ENCODE measurements at places on chromosomes 2 and 18.

DNA sequence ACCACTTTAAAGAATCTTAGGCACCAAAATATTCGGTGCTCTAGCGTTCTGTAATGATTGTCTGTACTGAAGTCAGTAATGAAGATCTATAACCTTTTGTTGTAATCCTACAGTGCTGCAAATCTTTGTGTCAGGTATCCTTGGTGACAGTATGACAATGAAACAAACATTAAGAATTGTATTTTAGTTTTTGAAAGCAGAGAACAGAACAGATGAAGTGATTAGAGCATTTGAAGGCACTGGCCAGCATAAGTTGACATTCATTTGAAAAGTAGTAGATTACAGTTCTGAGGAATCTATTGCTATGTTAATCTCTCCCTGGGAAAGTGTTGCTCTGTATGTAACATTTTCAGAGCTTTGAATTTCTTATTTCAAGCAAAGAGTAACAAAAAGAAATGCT lies 451.2 kb downstream of the NUP35 start:
- no peak for DNase-seq

GRCh38 chr2:145028101-145028920 lies 508.4 kb upstream of the ZEB2 start:
- no peak for DNase-seq

DNA sequence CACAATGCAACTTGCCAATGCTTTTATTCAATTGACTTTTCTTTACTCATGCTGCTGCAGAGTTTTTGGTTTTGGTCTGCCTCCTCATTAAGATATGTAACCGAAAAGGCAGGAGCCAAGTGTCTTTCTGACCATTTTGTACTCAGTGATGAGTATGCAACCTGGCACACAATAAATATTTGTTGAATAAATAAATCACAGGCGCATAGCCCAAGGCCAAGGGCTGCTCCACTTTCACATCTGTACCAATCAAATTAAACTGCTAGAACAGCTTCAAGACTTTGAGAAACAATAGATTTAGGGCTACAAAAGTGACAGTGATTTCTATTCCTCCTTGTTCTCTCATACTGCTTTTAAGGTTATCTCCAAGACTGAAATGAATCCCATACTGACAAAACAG lies 828.2 kb downstream of the RNF144A start:
- DNase-seq: no peak

GRCh38 chr2:73112913-73113854 lies at the start of gene RAB11FIP5:
Gene RAB11FIP5, minus strand, starts transcription at chr2:73112948. Its CDS starts 171 bp downstream, at chr2:73112777.
- DNase-seq: peak; percentile 74

- no peak for DNase-seq
Observed at GRCh38 chr18:11147962-11148679, 1.2 kb downstream of the PIEZO2 start.

GRCh38 chr18:36328385-36328858 lies 30.9 kb downstream of the FHOD3 start:
- DNase-seq: no peak

DNA sequence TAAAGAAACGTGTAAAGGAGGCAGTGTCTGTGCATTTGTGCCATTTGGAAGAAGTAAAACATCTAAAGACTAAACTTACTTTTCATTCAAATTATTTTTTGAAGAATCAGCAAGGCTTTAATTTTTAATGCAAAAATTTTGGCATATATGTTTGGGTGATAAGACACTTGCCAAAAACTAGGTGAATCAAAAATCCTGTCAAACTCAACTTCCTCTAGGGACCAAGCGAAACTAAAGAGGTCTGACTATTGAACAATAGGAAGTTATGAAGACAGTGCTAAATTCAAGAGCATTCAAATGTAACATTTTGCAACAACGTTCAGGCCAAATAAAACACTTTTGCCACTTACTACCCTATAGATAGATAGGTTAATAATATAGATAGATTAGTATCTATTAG lies 306.1 kb downstream of the NOL4 start:
- no peak for DNase-seq

GRCh38 chr2:12173943-12174340 lies 427.5 kb downstream of the LPIN1 start:
- no peak for DNase-seq

DNA sequence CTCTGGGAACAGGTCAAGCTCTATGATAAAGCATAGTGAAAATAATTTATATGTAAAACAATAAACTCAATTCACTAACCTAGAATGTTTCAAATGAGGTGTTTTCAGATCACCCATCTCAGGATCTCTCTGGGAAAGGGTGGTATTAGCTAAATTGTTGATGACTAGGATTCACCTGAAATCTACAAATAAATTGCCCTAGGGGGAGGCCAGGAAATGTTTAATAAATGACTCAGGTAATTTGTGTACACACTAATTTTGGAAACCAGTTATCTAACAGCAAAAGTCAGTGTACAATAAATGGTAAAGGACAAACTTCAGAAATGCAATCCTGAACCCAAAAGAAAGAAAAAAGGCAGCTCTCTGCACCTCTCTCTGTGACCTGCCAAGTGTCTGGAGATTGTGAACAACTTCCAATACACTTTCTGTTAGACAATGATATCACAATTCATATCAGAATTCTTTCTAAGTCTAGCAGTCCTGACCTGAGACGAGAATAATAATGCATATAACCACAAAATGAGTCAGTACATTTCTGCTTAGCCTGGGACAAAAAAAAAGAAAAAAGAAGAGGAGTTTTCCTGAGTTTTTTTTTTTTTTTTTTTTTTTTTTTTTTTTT lies 760.0 kb downstream of the EPHA4 start:
- no peak for DNase-seq

DNA sequence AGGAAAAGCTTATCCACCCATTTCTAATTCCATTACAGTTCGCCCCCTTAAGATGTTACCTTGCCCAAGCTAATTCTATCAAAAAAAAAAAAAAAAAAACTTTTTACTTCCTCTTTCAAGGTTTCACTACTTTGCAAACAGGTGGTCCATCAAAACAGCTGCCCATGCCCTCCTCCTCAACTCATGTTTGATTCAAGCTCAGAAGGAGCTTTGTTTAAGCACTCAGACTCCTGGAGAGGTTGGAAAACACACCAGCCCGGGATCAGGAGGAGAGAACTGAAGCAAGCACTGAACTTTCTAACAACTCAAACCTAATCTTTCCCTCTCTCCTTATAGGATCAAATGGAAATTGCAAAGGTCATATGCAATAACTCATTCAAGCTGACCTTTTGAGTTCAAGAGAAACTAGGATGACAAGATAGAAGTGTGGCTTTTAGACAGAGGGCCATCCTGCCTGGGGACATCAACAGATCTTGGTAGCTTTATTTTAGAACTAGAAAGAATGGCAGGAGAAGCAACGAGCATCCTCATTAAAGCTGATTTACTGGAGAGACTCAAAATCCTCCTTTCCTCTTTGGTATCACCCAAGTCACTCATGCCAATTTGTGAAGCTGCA lies 28.3 kb upstream of the FZD7 start:
- no peak for DNase-seq

DNA sequence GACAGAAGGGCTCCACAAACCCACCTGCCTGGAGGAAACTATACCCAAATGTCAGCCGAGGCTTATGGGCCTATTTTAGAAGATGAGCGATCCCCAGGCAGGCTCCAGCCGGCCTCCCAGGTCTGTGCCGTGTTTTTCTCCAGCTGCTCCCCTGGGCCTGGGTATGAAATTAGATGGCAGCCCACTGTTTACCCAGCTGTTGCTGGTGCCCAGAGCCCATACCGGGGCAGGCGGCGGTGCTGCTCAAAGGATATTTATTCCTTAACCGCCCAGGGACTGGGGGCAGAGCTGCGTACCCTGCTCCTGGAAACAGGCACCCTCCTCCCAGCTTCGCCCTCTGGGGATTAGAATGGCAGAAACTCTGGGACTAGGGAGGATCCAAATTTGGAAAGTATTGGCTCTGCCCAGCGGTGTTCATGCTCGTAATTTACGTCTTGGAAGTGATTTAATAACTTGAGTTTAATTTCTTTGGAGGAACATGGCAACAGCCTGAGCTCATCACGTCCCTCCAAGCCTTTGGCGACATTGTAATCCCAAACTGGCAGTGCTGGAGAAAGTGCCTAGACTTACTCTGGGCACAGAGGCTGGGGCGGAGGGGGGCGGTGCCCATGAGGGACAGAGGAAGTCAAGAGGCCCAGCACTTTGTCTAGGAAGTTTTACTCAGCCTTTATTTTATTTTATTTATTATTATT lies 199.2 kb downstream of the KLHL29 start:
- DNase-seq: no peak

DNA sequence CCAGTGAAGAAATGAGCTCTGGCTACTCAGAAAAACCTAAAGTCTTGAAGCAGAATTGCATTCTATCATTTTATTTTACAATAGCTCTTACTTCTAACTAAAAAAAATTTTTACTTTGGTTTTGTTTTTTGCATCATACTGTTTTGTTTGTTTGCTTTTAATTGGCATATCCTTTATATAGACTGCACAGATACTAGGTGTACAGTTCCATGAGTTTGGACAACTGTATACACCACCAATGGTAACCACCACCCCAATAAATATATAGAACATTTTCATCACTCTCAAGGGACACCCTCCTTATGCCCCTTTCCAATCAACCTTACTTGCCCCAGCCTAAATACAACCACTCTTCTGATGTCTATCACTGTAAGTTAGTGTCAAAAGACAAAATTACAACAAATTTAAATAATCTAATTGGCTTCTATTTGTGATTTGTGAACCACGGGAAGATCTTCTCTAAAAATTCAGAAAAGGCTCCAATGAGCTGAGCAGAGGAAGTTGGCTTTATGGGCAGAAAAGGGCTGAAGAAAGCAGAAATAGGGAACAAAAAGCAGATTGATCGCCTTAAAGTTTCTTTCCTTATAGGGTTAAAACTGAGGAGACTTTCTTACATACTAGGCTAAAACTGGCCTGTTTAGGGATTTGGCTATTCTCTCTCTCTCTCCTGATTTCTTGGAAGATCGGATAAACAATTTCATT lies 22.2 kb upstream of the SOS1 start:
- DNase-seq: no peak

- no peak for DNase-seq
Observed at GRCh38 chr2:188701836-188702235, 272.3 kb upstream of the COL3A1 start.

GRCh38 chr2:219247678-219248642 lies 2.7 kb downstream of the STK16 start:
- peak; percentile 30 for DNase-seq

- DNase-seq: no peak
Observed at GRCh38 chr2:148048475-148049221, 27.8 kb downstream of the MBD5 start.

- DNase-seq: no peak
Observed at GRCh38 chr2:33598561-33599174, 431 bp downstream of the FAM98A start.

GRCh38 chr18:45920367-45920766 lies 46.8 kb downstream of the EPG5 start:
- no peak for DNase-seq

- DNase-seq: no peak
Observed at GRCh38 chr2:239101071-239101470, 253.2 kb downstream of the TWIST2 start.

GRCh38 chr2:147558620-147559019 lies 286.2 kb upstream of the ACVR2A start:
- DNase-seq: no peak

- DNase-seq: no peak
Observed at GRCh38 chr2:148920559-148920958, 45.5 kb downstream of the KIF5C start.

DNA sequence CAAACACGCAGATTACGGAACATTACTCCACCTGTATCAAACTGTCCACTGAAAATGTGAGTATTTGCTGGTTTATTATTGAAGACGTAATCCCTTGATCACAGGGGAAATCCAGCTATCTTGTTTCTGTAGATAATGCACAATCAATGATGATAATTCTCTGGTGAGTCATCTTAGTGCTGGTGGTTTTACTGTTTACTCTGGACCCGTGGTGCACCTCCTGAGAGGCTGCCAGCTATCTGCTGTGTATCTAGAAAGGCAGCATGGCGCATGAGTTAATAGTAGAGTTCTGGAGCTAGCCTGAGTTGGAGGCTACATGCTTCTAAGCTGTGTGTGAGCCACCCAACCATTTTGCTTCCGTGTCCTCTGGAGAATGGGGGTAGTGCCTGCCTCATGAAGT lies 6.5 kb downstream of the NCAPH start:
- DNase-seq: peak; percentile 14

DNA sequence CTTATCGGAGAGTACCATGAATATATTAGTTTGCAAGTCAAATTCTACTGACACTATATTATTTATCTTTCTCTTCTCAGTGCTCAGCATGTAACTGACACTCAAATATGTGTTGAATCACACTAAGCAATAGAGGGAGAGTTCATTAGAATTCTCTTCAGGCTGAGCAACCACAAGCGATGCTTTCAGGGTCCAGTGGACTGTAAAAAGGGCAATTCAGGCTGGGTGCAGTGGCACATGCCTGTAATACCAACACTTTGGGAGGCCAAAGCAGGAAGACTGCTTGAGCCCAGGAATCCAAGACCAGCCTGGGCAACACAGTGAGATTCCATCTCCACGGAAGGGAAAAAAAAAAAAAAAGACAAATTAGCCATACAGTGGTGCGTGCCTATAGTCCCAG lies 16.3 kb downstream of the PDE6D start:
- no peak for DNase-seq

GRCh38 chr2:206075113-206075512 lies 10.9 kb downstream of the INO80D start:
- DNase-seq: no peak

- no peak for DNase-seq
Observed at GRCh38 chr2:49029406-49029805, 124.9 kb downstream of the FSHR start.

GRCh38 chr18:44682871-44683221 lies 2.2 kb downstream of the SETBP1 start:
- no peak for DNase-seq

DNA sequence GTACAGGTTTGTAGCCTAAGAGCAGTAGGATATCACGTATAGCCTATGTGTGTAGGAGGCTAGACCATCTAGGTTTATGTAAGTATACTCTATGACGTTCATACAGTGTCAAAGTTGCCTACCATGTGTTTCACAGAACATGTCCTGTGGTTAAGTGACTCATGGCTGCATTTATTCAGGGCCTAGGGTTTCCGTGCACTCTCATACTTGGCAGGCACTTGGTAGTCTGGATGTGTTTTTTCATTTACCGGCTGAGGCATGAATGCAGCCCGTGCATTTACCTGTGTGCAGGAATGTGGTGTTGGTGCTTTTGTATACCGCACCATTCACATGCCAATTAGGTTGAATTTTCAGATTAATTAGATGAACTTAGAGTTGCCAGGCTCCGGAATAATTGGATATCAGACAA lies 43.4 kb downstream of the MYL12B start:
- DNase-seq: peak; percentile 38

- no peak for DNase-seq
Observed at GRCh38 chr2:83899271-83899670, 559.8 kb downstream of the SUCLG1 start.

GRCh38 chr18:21914739-21915319 lies 174.2 kb downstream of the MIB1 start:
- no peak for DNase-seq

GRCh38 chr2:70937866-70938585 lies 2.3 kb downstream of the ATP6V1B1 start:
- DNase-seq: no peak

GRCh38 chr2:219634171-219634940 lies 6.9 kb downstream of the SLC4A3 start:
- no peak for DNase-seq
